ENCODE measurements at places on chromosomes 2 and 18. TPM values are rescaled to one million over a fixed set of nuclear protein-coding genes. Genes with fewer than 3 reads are reported as not detected.

HDHD2 gene
- total RNA-seq, result 27.7 TPM

RAPGEF4 gene
- total RNA-seq, result 0.28 TPM

DNA sequence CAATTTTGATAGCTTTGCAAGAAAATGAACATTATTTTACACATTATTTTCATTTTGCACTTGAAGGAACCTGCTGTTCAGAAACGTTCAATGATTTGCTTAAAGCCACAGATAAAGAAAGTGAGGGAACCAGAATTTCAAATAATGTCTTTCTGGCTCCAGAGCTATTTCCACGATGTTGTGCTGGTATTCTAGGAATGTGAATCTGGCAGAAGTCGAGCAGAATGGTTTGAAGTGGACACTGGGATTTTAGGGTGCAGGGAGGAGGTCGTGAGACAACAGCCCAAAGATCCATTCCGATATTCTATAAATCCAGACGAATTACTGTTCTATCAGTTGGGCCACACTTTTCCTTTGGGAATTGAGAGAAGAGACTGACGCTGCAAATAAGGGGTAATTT is 2.2 kb downstream of the CCDC102B start:
- no peak overlapping the region for H3K27ac ChIP-seq
- H3K36me3 ChIP-seq, result no peaks in the 10 kb centered on the region
- no peak for DNase-seq
- no peaks in the 10 kb centered on the region for H3K27me3 ChIP-seq
- no peaks in the 10 kb centered on the region for H3K4me1 ChIP-seq

DNA sequence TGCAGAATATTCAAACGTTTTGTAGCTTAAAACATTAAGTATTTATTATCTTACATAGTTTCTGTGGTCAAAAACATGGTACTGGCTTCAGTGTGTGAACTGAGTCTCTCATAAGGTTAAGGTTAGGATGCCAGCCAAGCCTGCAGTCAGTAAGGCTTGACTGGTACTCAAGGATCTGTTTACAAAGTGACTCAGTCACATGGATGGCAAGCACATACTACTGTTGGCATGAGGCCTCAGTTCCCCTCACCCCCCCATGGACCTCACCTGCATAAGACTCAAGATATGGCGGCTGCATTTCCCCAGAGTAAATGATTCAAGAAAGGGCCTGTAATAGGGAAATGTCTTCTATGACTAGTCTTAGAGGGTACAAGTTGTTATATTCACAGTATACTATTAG is 1167.5 kb downstream of the DPP10 start:
- no peaks in the 10 kb centered on the region for H3K27me3 ChIP-seq
- no peak overlapping the region for H3K27ac ChIP-seq
- H3K4me3 ChIP-seq, result no peak overlapping the region
- DNase-seq, result no peak
- H3K4me1 ChIP-seq, result no peaks in the 10 kb centered on the region

RAB27B gene
- total RNA-seq, result 0.53 TPM

GRCh38 chr18:60196836-60197606 is 175.6 kb downstream of the MC4R start:
- H3K4me1 ChIP-seq, result no peaks in the 10 kb centered on the region
- H3K4me3 ChIP-seq, result no peak overlapping the region

DNA sequence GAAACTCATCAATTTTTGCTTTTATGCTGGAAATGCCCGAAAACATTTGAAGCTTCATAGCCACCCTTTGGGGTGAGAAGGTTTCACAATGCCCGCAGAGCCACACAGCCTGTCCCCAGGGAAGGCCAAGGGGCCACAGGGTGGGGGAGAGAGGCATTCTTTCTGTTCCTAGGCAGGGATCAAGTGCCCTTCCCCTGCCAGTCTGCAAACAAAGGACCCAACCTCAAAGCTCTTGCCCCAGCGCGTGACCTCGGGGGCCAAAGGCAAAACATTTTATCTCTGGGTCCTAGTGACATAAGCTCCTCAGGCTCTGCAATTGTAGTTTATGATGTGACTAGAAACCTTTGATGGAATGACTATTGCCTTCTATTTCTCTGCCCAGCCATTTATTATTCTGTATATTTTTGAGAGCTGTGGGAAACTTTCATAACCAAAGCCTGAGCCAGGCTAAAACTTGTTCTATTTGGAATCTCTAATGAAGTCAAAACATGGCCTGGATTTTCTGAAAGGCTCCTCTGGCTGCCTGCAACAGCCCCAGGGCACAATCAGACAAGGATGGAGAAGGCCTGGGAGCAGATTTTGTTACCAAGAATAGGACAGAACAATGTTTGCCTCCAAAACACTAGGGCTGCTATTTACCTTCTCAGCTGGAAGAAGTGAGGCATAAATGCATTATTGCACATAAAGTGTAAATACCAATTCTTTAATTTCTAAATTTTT is 137.2 kb upstream of the KCTD1 start:
- no peak overlapping the region for H3K4me3 ChIP-seq
- DNase-seq, result no peak
- peaks cover 3% of the 10 kb centered on the region for H3K27me3 ChIP-seq

GRCh38 chr2:75186821-75187220 is 12.5 kb downstream of the TACR1 start:
- no peak overlapping the region for H3K4me3 ChIP-seq
- H3K27ac ChIP-seq, result no peak overlapping the region
- no peaks in the 10 kb centered on the region for H3K36me3 ChIP-seq
- DNase-seq, result no peak

- H3K27me3 ChIP-seq, result no peaks in the 10 kb centered on the region
- DNase-seq, result no peak
- no peaks in the 10 kb centered on the region for H3K36me3 ChIP-seq
- no peak overlapping the region for H3K4me3 ChIP-seq
- H3K4me1 ChIP-seq, result no peaks in the 10 kb centered on the region
Measured at GRCh38 chr2:38248255-38248654, 128.8 kb downstream of the ATL2 start.

DNA sequence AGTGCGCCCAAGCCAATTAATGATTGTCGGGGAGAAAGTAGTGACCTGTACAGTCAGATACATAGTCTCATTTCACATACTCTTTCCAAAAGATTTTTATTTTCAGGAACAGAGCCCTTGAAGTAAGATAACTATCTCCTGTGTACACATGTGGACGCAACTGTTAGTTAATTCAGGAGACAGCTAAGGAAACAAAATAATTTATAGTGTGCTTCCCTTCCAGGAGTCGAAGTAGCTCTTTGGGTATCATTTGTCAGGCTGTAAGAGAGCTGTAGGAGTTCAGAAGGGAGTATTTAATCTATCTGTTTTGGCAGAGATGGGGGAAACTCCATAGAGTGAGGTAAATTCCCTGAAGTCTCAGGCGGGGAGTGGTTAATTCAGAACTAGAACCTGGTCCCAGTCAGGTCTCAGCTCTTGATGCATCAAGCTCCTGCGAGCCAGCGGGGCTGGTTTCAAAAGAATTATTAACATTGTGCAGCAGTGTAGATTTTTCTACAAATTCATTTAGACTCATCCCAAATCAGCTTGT is 63.0 kb downstream of the MAPK4 start:
- H3K4me3 ChIP-seq, result no peak overlapping the region
- H3K27me3 ChIP-seq, result peaks cover 8% of the 10 kb centered on the region
- no peak for DNase-seq
- H3K27ac ChIP-seq, result no peak overlapping the region
- H3K4me1 ChIP-seq, result no peaks in the 10 kb centered on the region

- H3K4me1 ChIP-seq, result peaks cover 10% of the 10 kb centered on the region
- no peak for DNase-seq
- H3K27me3 ChIP-seq, result peaks cover 16% of the 10 kb centered on the region
Measured at GRCh38 chr18:3710712-3711301, 260.8 kb downstream of the TGIF1 start.

Data from activated CD4-positive, alpha-beta T cell treated with anti-CD3 and anti-CD28 coated beads for 36 hours (primary cell).